ENCODE measurements at places on chromosomes 11 and 22. TPM values are rescaled to one million over a fixed set of nuclear protein-coding genes. Genes with fewer than 3 reads are reported as not detected.

The SC5D gene
- 23.3 TPM for total RNA-seq

The TBCEL gene
- 6.0 TPM for total RNA-seq

The RBX1 gene
- 96.9 TPM for total RNA-seq

The C11orf42 gene
- total RNA-seq: not detected

DNA sequence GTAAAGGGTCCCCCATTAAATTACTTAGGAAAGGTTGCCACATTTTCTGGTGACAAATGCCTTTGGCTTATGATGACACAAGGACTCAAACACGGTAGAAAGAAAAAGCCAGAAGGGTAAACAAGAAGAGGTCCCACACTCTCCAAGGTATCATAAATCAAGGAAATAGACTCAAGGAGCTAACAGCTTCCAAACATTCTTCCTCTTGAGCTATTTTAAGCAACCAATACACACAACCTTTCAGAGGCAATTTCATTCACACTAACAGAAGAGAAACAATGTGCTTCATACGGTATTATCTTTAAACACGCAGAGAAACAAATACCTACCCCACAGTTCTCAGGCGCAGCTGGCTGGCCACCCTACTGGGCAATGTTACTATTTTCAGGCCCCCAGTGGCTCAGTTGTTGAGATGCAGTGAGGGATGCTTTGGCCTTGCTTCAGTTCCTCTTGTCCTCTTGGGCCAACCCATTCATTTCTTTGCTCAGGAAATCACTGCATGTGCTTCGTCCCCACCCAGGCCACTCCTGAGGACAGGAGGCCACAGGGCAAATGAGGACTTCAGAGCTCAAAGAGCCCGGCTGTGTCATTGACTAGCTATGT lies 15.8 kb downstream of the ABTB2 start:
- DNase-seq: no peak
- H3K4me3 ChIP-seq: no peak overlapping the region
- no peak overlapping the region for H3K27ac ChIP-seq
- no peaks in the 10 kb centered on the region for H3K36me3 ChIP-seq
- no peaks in the 10 kb centered on the region for H3K27me3 ChIP-seq

DNA sequence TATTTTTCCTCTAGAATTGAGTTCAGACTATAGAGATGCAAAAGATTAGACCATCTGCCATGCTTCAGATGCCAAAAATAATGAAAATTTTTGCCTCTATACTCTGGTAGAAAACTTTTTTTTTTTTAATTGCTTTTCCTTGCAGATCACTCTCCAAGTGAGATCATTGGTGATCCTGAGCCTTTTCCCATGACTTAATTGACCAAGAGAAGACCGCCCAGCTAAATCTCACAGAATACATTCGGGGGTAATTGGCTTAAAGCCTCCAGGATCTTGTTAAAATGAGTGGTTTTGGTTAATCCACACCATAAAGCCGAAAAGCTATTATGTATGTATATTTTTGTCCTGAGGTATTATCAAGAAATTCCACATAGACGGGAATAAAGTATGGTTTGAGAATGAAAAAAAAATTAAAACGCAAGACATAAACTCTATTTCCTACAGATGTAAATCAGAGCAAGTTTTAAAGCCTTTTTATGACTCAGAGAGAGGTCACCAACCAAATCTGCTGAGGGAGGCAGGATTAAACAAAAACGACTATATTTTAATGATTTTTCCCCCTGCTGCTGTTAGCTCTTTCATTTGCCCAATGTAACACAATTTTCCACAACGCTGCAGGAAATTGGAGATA lies 64.0 kb downstream of the PARVA start:
- no peak for DNase-seq
- no peak overlapping the region for H3K27ac ChIP-seq
- no peaks in the 10 kb centered on the region for H3K27me3 ChIP-seq
- no peak overlapping the region for H3K4me3 ChIP-seq
- no peaks in the 10 kb centered on the region for H3K36me3 ChIP-seq
- no peaks in the 10 kb centered on the region for H3K4me1 ChIP-seq

GRCh38 chr11:74744277-74744676 lies 4.4 kb upstream of the RNF169 start:
- DNase-seq: no peak
- H3K27ac ChIP-seq: no peak overlapping the region
- H3K4me3 ChIP-seq: no peak overlapping the region
- H3K4me1 ChIP-seq: peaks cover 22% of the 10 kb centered on the region
- H3K36me3 ChIP-seq: no peaks in the 10 kb centered on the region
- no peaks in the 10 kb centered on the region for H3K27me3 ChIP-seq

GRCh38 chr11:15213471-15214231 lies 98.9 kb downstream of the INSC start:
- no peak overlapping the region for H3K4me3 ChIP-seq
- H3K27ac ChIP-seq: no peak overlapping the region
- no peak for DNase-seq
- no peaks in the 10 kb centered on the region for H3K36me3 ChIP-seq

GRCh38 chr11:129365816-129366215 lies 9.8 kb upstream of the BARX2 start:
- no peak overlapping the region for H3K27ac ChIP-seq
- no peak for DNase-seq
- no peaks in the 10 kb centered on the region for H3K4me1 ChIP-seq
- H3K36me3 ChIP-seq: no peaks in the 10 kb centered on the region
- no peak overlapping the region for H3K4me3 ChIP-seq
- H3K27me3 ChIP-seq: peaks cover 36% of the 10 kb centered on the region
